ENCODE measurements at places on chromosomes 16 and 17. TPM values are rescaled to one million over a fixed set of nuclear protein-coding genes. Genes with fewer than 3 reads are reported as not detected.

Gene RRAD
- polyA plus RNA-seq = 26.1 TPM

Gene RNF157
- 5.8 TPM for polyA plus RNA-seq

- DNase-seq = no peak
Observed at GRCh38 chr16:8648877-8649276, 25.5 kb upstream of the ABAT start.

DNA sequence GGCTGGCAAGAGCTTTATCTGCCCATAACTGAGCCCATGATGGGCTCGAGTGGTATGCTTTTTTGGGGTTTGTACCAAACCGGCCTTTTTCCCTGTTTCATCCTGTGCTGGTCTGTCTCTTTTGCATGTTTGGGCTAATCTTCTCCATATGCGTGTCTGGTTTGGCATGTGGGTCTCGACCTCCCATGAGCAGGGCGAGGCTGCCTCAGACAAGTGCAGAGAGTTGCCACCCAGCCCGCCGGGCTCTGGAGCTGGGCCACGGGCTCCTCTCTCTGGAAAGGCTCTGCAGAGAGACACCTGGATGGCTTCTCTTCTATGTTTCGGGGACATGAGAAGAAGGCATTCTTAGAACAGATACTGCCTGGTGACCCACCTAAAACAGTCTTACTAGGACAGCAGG is 67.8 kb upstream of the TBX2 start:
- DNase-seq = no peak

Data from urinary bladder (tissue), 4 donors.